ENCODE measurements at places on chromosomes 11 and 22.

GRCh38 chr11:114713756-114714155, 35.4 kb downstream of the NXPE2 start:
- DNase-seq, result no peak

DNA sequence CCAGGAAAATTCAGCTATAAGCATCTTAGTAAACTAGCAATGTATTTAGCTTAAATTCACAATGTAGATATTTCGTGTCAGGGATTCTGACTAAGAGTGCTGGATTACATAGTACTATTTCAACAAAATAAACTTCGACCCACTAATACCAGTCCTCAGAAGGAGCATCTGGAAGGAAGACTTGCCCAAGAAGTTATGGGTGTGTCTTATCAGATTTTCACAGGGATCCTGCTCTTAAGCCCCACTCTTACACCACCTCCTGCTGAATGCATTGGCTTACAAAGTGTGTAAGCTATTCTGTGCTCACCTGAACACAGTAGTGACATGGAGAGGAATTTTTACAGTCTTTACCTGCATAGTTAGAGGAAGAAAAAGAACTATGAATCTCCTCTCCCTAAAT, 35.4 kb upstream of the ANO5 start:
- DNase-seq, result no peak

- DNase-seq, result no peak
Measured at GRCh38 chr11:68539395-68539794, 78.8 kb downstream of the PPP6R3 start.

DNA sequence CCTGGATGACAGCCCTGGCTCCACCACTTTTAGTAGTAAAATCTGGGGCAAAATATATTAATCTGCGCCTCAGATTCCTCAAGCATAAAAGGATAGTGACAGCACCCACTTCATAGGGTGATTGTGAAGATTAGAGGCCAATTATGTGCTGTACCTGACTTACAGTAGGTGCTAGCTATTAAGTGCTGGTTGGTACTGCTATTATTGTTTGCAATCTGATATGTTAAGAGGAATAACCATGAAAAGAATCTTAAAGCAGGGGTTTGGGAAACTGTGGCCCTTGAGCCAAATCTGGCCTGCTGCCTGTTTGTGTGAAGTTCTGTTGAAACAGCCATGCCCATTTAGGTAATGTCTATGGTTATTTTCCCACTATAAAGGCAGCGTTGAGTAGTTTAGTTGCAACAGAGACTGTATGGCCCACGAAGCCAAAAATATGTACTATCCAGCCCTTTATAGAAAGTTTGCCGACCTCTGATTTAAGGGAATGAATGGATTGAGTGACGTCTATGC, 44.7 kb upstream of the MN1 start:
- DNase-seq, result no peak

GRCh38 chr11:77472991-77473800, 698 bp downstream of the PAK1 start:
- DNase-seq, result peak; percentile 41

- DNase-seq, result no peak
Measured at GRCh38 chr11:86141727-86142126, 72.8 kb upstream of the PICALM start.

DNA sequence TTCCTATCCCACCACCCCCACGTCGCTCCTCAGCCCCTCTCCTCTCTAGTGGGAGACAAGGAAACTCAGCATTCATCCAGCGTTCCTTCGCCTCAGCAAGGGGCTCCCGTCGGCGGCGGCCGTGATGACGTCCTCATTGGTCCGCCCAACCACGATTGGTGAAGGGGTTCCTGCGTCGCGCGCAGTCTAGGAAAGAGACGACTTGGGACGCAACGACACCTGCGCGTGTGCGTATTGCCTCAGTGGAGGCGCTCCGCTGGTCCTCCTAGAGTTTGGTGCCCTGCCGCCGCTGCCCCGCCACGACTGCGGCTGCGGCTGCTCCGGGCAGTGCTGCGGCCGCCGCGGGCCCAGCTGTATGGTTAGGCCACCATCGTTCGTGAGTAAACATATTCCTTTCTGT, 56.6 kb downstream of the CCDC81 start:
- no peak for DNase-seq

DNA sequence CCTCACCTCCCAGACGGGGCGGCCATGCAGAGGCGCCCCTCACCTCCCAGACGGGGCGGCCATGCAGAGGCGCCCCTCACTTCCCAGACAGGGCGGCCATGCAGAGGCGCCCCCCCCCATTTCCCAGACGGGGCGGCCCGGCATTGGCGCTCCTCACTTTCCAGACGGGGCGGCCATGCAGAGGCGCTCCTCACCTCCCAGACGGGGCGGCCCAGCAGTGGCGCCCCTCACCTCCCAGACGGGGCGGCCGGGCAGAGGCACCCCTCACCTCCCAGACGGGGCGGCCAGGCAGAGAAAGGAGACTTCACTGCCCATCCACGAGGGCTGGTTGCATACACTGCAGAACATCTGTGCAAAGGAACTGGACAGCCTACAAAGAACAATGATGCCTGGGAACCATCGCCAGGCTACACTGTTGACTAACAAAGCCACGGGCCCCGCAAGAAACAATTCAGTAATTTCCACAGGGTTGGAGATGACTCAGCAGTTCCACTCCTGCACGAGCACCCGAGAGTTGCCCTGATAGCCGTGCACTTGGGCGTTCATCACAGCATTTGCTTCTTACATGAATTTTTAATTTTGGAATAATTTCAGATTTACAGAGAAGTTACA, 58.7 kb downstream of the CTTN start:
- no peak for DNase-seq
